ENCODE measurements at places on chromosomes 12 and 14.

- no peak for DNase-seq
These were observed 37.6 kb downstream of the MUCL1 start for GRCh38 chr12:54891717-54892478.

DNA sequence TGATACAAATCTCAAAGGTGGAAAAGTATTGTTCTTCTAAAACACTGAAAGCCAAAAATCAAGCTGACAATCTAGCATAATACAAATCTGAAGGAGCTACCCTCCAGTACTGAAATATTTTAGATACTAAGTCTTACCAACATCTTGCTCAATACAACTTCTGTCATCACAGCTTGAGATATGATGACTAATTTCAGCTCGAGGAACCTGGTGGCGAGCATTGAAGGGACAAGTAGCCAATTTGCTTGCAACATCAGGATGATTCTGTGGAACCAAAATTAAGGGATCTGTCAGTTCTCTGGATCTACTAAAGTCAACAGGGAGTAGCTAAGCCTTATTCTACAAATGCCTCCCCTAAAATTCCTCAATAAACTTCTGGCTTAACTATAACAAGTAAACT, 10.4 kb downstream of the GTSF1 start:
- no peak for DNase-seq

DNA sequence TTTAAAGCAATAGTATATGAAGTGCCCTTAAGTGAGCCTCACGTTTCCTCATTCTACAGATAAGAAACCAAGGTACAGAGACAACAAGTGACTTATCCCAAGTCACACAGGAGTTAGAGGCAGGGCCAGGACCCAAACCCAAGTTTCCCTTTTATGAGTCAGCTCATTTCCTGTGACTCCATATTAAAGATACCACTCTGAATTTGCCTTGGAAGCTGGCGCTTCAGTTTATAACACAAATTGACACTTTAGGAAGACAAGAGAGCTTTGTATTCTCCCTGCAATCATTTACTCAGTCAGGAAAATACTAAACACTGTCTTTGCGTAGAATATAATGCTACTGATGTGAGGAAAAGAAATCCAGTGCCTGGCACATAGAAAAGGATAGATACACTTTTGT, 43.2 kb downstream of the MYBPC1 start:
- no peak for DNase-seq

DNA sequence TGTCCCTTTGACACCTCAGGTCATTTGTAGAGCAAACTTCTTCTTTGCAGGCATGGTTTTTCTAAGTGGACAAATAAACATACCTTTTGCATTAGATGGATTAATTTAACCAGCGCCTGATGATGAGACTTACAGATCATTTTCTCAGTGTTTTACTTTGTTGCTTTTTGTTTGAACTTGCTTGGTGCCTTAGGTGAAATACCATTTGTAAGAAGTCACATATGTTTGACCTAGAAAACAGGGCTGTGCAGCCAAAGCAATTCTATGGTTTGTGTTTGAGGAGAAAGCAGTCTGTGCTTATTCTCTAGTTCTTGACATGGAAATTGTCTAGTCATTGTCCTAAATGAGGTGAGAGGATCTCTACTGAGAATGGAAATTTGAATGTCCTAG, 111.1 kb downstream of the DIP2B start:
- DNase-seq: no peak

DNA sequence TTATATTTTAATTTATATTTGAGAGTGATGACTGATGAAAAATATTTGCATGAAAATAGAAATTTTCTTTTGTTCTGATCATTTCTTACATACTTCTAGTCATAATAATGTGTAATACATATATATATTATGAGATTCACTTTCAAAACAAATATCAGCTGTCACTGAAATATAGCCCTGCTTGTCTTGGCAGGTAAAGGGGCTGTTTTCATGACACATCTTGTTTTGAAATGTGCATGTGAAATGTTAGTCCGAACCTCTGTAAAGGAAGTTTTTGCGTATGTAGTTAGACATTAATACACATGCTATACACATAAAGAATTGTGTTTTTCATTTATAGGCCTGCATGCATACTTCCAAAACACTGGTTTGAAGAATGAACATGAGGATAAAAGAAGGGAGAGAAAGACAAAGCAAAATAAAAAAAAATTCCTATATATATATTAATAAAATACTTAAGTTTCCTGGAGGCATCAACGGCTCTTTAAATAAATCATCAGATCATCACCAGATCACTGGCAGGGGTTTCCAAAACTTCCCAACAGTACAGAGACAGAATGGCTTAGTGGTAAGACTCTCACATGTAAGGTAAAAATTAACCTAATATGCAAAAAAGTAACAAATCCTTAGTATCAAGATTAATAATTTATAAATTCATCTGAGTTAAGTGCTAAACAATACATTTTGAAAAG, 60.1 kb downstream of the SEL1L start:
- no peak for DNase-seq

- no peak for DNase-seq
These were observed 201.2 kb upstream of the DDHD1 start for GRCh38 chr14:53354336-53354735.

GRCh38 chr12:47698631-47699030, 7.2 kb downstream of the RPAP3 start:
- DNase-seq: no peak

DNA sequence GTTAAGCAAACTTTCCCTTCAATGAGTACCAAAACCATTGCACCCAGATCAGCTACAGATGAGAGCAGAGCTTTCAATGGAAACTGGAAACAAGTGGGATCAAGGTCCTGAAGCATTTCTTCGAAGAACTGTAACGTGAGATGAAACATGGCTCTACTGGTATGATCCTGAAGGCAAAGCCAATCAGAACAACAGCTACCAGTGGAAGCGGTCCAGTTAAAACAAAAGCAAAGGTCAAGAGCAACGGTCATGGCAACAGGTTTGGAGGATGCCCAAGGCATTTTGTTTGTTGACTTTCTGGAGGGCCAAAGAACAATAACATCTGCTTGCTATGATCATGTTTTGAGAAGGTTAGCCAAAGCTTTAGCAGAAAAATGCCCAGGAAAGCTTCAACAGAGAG, 137.9 kb upstream of the CPSF6 start:
- no peak for DNase-seq

- DNase-seq: no peak
These were observed 4.2 kb downstream of the CSRP2 start for GRCh38 chr12:76874491-76875190.

DNA sequence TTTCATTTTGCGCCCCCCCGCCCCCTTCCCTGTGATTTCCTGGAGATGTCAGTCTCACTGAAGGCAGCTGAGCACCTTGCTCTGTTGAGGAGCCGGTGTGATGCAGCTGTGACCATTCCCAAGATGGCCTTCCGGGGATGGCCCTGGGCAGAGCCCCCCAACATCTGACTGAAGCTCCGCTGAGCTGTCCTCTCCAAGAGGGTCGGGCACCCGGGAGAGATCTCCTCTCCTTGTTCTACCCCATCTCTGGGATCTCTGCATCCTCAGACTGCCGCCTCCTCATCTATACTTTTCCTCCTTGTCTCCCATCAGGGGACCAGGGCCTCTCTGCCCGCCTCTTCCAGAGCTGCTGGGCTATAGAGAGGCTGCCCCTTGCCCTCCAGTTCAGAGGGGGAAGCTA, 965 bp upstream of the SMOC1 start:
- no peak for DNase-seq

- DNase-seq: no peak
These were observed 37.8 kb downstream of the PAH start for GRCh38 chr12:102879144-102879763.

DNA sequence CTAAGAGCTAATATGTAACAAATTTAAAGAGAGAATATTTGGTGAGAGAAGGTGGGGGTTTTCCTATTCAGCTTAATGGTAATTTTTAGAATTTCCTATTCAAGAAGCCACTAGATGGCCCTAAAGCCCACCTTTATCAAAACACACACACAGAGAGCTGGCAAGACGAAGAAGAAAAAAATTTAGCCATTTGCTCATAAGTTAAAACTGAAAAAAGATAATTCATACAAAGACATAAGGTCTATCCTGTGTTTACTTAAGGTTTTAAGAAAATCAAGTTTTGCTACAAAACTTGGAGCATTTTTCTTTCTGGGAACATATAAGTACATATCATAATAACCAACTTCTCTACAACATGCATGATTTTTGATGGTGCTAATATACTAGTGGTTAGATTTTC, 46.8 kb upstream of the PCED1B start:
- DNase-seq: no peak

DNA sequence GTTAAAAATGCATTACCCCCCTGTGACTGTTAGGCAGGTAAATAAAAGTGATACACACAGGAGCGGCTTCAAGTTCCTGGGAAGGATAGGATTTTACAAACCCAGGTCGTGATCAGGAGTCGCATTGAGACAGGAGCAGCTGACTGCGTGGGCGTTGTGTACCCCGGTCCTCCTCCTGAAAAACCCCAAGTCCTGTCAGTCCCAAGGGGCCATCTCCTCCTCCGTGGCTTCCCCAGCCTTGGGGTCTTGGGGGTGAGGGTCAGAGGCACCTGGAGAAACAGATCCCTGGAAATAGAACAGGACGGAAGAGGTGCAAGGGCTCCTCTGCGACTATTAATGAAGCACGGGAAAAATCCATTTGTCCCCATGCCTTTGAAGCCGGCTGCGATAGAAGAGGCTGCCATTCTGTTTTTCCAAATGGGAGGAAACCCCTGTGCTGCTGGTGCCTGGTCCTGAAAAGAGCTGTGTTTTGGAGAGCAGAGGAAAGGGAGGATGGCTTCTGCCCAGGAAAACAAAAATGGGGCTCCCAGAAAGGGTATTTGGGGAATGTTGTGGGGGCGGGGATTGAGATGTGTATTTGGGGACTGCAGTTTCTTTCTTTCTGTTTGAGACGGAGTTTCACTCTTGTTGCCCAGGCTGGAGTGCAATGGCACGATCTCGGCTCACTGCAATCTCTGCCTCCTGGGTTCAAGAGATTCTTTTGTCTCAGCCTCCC, 143.1 kb downstream of the ZNF664 start:
- DNase-seq: no peak

- no peak for DNase-seq
These were observed 397.1 kb downstream of the EGLN3 start for GRCh38 chr14:33553706-33554278.

- DNase-seq: no peak
These were observed 93.5 kb downstream of the GALNT8 start for GRCh38 chr12:4813741-4814140.

- DNase-seq: no peak
These were observed 178.2 kb downstream of the RASSF9 start for GRCh38 chr12:85657836-85658630.

DNA sequence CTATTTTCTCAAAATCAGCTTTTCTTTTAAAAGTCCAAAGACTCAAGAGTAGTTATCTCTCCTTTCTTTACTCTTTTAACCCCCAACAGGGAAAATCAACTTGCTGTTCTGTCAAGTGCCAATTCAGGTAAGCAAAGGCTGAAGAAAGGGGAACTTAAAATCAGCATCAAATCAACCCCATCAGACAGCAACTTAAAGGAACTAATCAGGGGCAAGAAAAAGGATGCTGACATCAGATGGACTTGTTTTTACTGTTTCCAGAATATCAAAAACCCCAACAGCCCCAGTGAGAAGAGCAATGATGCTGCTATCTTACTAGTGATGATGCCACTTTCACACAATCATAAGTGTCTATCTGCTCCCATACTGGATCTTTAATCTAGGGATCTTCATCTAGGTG, 3.4 kb downstream of the BAZ2A start:
- DNase-seq: no peak

DNA sequence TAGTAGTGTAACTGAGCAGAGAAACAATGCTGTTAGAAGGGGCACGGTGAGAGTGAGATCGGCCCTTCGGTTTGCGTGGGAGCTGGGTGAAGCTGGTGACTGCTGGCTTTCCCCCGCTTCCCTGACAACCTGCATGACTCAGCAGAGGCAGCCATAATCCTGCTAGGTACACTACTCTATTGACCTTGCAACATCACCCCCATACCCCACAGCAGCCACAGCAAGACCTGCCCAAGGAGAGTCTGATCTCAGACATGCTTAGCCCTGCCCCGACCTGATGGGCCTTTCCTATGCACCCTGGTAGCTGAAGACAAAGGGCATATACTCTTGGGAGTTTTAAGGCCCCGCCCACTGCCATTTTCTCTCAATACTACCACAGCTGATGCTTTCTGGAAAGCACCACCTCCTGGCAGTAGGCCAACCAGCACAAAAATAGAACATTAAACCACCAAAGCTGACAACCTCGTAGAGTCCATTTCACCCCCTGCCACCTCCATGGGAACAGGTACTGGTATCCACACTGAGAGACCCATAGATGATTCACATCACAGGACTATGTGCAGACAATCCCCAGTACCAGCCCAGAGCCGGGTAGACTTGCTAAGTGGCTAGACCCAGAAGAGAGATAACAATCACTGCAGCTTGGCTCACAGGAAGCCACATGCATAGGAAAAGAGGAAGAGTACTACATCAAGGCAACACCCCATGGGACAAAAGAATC, 75.9 kb upstream of the RGS6 start:
- DNase-seq: no peak

DNA sequence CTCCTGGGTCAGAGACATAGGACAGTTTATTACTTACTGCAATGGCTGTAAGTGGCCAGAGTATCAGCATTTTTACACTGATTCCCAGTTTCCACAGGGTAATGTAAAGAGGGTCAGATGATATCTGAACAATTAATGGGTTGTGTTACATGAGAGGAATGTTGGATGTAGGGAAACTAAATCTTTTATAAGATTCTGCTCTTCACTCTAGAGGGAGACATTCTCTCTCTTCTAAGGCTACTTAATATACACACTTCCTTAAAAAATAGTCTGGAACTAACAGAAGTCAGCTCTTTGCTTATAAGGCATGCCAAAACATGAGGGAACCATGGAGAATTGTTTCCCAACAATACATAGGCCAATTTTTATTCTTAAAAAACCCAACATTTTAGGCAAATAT, 389.8 kb downstream of the ETNK1 start:
- DNase-seq: no peak

GRCh38 chr12:14984766-14985285, 12.0 kb downstream of the PDE6H start:
- DNase-seq: no peak

GRCh38 chr12:102992720-102993119, 35.2 kb downstream of the ASCL1 start:
- DNase-seq: no peak

GRCh38 chr12:23949348-23950209, at the start of gene SOX5:
SOX5 (minus strand) TSS chr12:23949670; CDS start chr12:23949601, 69 bp downstream.
- no peak for DNase-seq

GRCh38 chr12:19307451-19307850, 131.8 kb upstream of the AEBP2 start:
- DNase-seq: no peak

GRCh38 chr12:131773582-131774221, 54.5 kb upstream of the MMP17 start:
- DNase-seq: no peak

- peak; percentile 26 for DNase-seq
These were observed 35.1 kb downstream of the TMBIM6 start for GRCh38 chr12:49776413-49776812.
